Hypothalamus (tissue), 51 donors: ENCODE measurements at places on chromosomes 16 and 17.

GRCh38 chr16:50478075-50478772, 70.0 kb upstream of the NKD1 start:
- no peak for DNase-seq

DNA sequence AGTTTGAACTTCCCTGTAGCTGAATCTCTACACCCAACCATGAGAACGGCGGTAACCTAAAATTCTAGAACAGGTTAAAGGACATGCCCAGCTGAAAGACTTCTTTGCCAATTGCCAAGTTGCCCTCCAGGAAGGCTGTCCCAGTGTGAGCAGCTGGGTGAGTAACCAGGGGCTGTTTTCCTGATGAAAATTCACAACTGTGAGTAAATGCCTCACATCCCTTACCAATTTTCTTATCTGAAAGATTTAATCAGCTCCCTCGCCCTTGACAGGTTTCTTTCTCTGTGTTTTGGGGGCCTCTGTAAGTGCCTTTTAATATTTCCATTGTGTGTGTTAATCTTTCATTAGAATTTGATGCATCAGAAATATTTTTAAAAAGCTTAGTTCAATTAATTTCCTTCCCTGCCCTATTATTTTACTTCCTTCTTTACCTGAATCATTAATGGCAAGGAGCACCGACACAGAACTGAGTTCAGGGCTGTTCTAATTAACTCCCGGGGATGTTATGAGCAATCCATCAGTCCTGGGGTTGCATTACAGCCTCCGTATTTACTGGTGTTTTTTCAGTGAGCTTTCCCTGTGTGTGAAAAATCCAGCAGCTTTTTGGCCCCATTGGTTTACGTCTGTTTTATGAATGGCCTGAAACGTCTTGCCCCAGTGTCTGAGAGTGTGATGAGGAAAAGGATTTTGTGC, 152.9 kb downstream of the CLEC16A start:
- DNase-seq, result no peak

DNA sequence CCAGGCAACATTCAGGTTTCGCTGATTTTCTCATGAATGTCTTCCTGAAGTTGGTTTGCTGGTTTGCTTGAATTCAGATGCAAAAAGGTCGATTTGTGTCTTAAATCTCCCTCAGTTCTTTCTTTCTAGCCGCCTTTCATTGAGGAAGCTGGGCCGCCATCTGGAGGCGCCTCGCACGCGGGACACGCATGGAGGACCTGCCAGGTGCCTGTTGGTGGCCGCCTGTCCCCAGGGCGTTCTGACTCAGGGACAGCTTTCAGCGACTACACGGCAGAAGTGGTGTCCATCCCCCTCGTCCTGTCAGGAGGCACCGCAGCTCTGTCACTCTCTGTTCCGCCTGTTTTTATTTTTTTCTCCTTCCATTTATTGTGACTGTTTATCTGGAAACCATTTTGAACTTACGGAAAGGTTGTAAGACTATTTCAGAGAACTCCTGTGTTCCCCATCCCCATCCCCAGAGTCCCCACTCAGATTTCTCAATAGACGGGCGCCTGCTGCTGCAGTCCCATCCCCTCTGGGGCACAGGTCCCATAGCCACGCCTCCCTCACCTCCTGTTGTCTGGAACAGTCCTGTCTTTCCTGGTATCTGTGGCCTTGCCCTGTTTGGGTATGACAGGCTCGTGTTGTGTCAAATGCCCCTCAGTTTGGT, 33.2 kb downstream of the COX4I1 start:
- no peak for DNase-seq

- DNase-seq, result no peak
Measured at GRCh38 chr17:45729294-45729907, 54.7 kb upstream of the CRHR1 start.

DNA sequence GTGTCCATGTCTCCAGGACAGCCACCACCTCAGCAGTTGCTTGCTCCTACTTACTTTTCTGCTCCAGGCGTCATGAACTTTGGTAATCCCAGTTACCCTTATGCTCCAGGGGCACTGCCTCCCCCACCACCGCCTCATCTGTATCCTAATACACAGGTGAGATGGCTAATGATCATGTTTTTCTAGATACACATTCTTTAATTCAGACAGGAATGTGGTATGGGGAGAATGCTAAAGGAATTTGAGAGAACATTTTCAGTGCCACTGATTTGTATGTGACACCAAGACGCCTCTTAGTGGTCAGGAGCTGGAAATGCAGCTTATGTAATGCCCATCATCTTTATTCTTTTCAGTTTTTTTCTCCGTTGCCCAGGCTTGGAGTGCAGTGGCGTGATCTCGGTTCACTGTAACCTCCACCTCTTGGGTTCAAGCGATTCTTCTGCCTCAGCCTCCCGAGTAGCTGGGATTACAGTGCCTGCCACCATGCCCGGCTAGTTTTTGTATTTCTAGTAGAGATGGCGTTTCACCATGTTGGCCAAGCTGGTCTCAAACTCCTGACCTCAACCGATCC, 8.9 kb upstream of the RAPGEFL1 start:
- DNase-seq, result no peak

- no peak for DNase-seq
Measured at GRCh38 chr17:63571632-63572310, 21.5 kb downstream of the DCAF7 start.

DNA sequence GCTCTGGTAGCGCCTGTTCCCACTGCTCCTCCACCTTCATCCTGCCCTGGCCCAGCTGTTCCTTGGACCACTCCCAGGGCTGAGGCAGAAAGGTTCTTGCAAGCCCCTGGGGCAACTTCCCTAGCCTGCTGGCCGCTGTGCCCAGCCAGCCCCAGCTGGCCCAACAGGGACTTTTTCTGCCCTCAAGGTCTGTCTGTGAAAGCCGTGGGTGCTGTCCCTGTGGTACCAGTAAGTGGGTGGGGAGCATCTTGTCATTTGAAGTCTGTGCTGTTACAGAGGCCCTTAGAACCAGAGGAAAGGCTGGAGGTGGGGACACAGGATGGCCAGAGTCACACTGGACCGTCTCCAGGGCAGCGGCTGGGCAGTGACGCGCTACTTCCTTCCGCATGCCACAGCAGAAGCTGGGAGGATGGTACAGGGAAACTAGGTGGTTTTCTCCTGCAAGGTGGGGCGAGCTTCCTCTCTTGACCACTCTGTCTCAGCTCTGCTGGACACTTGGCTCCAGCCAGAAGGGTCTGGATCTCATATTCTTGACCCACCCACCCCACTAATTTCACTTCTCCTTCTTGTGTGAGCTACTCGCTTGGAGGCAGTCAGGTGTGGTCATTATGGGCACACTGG, 87.8 kb downstream of the PLCG2 start:
- DNase-seq, result no peak

- no peak for DNase-seq
Measured at GRCh38 chr16:4207683-4208340, 34.1 kb downstream of the SRL start.

DNA sequence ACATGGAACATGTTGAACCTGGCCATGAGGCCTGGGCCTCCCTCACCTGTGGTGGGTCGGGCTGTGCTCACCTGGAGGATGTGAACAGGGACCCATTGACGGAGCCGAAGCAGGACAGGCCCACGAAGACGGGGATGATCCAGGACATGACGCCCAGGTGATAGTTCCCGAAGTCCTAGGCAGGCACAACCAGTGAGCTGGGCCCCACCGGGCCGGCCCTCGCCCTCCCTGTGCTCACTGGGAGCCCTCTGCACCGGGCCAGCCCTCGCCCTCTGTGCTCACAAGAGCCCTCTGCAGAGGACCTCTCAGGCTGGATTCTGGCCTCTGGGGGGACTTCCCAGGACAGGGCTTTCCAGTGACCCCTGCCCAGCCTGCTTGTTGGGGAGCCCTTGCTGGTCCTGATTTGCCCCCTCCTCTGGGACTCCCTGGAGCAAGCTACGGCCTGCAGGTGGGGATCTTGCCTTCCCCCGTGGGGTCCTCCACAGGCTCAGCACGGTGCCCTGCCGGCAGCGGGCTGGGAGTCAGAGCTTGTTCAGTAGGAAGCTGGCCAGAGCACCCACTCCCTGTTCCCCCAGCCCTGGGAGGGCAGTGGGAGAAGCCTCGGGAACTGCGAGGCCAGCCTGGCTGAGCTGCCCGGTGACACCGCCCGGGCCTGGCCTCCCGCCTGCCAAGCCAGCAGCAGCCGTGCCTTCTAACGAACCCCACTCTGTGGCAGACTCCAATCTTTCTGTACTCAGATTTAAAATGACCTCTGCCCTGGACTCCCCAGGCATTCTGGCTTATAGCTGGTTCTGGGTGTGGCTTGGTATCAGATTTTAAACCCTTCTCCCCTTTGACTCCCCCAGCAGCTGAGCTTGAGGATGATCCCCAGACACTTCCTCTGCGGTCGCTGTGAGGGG, 30.4 kb downstream of the SLC7A5 start:
- no peak for DNase-seq

- no peak for DNase-seq
Measured at GRCh38 chr17:9350080-9350479, 225.5 kb downstream of the STX8 start.

GRCh38 chr17:42852351-42852750, 1.4 kb downstream of the AOC3 start:
- DNase-seq, result no peak

DNA sequence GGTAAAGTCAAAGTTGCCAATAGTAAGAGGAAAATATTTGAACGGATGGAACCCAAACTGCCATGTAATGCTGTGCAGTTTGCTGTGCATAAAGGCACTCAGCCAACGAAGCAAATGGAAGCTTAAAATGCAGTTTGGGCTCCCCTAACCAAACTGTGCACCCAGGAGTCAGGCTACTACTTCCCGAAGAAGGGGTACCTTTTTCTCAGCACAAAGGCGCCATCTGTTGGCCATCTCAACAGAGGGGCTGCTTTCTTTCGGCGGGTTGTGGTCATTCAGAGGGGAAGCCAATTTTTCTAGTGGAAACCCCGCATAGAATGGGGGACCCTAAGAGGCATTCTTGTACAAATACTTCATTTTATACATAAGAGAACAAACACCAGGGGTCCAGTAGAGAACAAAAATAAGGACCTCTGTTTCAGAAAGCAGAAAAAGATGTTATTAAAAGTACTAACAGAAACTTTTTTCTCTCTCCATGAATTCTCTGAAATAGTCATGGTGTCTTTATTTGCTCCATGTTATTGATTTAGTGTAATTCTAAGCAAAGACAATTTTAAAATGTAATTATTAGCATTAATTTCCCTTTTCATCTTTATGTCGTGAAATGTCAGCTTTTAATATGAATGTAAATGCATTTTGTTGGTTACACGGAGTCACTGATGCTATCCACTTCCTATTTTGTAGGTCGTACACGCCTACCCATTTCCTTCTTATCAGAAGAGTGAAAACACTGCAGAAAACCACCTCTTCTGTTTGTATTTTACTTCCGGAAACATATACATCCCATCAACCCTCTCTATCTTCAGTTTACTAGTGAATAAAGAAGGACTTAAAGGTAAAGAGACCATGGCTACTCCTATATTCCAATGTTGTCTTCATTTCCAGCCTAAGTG, 453.3 kb downstream of the KCNJ2 start:
- peak; percentile 29 for DNase-seq

DNA sequence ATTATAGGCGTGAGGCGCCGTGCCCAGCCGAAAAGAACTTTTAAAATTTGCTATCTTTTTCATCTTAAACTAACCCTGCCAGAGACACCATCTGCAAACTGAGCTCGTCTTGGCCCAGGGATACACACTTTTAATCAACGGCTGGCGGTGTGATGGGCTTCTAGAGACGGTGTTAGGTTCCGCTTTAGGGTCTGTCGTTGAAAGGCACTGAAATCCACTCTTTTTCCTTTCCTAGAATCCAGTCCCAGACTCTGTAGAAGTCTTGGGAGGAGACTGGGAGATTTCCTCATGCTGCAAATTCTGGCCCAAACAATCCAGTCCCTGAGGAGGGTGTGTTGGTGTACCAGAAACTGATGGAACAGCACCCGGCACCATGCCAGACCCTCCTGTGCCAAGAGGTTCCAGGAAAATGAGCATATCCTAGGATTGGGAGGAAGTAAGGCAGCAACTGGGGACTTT, 52.0 kb upstream of the TEX2 start:
- no peak for DNase-seq

DNA sequence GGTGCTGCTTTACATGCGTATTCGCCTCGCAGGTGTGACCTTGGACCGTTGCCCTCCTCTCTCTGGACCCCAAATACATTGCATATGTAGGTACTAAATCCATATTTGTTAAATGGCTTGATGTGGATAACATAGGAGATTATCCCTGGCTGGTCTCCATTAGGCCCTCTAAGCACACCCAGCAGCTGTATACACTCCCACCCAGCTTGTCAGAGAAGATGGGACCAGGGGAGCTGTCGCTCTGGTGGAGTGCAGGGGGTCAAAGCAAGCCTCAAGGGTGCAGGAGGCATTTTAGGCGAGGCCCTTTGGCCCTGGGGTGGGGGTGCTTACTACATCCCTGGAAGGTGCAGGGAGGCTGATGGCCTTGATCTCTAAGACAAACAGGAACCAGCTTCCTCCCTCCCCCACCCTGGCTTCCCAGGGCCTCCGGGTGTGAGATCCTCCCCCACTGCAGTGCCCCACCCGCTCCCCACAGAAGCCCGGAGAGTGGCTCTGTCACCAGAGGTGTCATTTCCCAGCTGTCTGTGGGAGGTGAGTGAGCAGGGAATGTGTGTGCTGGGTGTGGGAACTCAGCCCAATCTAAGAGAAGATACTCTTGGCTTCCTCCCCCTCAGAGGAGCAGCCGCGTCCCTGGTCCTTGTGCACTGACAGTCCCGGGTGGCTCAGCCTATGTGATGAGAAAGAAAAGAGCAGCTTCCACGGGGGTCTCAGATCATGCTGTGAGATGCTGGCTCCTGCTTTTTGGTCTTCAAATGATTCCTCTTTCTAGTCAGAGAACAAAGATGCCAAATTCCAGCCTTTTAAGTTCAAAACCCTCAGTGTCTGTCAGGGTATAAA, 1.4 kb upstream of the VAMP2 start:
- peak; percentile 50 for DNase-seq
